Activated naive CD4-positive, alpha-beta T cell treated with anti-CD3 and anti-CD28 coated beads, Interleukin-2, amount 50 U/mL, for 72 hours (primary cell): ENCODE measurements at places on chromosomes 6 and 20.

GRCh38 chr6:130385064-130385695 lies 19.4 kb downstream of the TMEM200A start:
- DNase-seq: no peak

DNA sequence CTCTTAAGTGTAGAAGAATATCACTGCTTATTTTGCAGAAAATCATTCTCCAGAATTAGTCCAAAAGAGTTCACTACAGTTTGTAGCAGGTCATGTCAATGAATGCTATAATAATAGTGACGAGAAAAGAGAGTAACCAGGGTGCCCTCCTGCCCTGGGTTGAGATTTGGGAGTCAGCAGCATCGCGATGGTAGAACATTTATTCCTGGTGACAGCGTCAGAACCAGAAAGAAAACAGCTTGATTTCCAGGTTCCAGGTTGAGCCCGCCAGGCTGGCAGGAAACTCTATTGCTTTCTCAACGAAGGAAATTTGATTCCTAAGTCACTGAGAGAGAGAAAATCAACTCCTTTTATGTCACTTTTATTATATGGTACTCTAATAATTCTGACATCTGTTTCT lies 550.3 kb downstream of the QKI start:
- no peak for DNase-seq

- no peak for DNase-seq
These were observed 136.4 kb upstream of the RREB1 start for GRCh38 chr6:6971369-6971768.

GRCh38 chr6:38501931-38502330 lies 137.8 kb downstream of the BTBD9 start:
- no peak for DNase-seq

- no peak for DNase-seq
These were observed 749 bp downstream of the FRK start for GRCh38 chr6:116059713-116060571.

DNA sequence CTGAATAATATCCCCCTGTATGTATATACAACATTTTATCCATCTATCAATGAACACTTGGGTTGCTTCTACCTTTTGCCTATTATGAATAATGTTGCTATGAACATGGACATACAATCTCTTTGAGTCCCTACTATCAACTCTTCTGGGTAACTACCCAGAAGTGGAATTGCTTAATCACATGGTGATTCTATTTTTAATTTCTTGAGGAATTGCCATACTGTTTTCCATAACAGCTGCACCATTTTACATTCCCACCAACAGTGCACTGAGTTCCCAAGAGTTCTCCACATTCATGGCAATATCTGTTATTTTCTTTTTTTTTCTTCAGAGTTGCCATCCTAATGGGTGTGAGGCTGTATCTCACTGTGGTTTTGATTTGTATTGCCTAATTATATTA lies 88.3 kb downstream of the ZHX3 start:
- no peak for DNase-seq

- no peak for DNase-seq
These were observed 28.2 kb downstream of the CBFA2T2 start for GRCh38 chr20:33518071-33518470.

DNA sequence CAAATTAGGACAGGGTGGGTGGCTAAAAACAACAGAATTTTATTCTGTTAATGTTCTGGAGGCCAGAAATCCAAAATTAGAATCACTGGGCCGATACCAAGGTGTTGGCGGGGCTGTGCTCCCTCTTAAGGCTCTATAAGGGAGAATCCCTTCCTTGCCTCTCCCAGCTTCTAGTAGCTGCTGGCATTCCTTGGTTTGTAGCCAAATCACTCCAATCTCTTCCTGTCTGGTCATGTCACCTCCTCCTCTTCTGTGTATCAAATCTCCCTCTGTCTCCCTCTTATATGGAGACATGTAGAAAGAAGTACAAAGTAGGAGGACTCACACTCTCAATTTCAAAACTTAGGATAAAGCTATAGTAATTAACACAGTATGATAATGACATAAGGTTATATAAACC lies 102.9 kb upstream of the SIRPA start:
- no peak for DNase-seq

- DNase-seq: peak; percentile 35
These were observed 10.5 kb upstream of the SRXN1 start for GRCh38 chr20:663315-664090.

- DNase-seq: no peak
These were observed 20.3 kb downstream of the GRIK2 start for GRCh38 chr6:101413773-101414172.

- DNase-seq: no peak
These were observed 470.2 kb upstream of the BTBD3 start for GRCh38 chr20:11447371-11448100.

DNA sequence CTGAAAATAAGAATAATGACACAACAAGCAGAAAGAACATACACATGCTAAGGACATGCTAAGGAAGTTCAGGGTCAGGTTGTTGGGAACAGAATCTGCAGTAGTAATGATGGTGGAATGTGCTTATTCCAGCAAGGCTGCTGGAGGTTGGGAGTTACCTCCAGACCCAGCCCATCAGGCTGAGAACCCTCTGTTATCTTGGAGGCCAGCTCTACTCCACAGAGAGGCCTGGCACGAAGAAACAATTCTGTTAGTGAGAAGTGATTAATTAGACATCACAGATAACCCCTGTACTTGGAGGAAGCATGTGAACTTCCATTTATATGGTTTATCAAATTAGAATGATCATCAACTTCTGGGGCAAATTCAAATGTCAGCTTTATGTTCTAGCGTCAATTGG lies 22.1 kb upstream of the ARHGAP18 start:
- no peak for DNase-seq

DNA sequence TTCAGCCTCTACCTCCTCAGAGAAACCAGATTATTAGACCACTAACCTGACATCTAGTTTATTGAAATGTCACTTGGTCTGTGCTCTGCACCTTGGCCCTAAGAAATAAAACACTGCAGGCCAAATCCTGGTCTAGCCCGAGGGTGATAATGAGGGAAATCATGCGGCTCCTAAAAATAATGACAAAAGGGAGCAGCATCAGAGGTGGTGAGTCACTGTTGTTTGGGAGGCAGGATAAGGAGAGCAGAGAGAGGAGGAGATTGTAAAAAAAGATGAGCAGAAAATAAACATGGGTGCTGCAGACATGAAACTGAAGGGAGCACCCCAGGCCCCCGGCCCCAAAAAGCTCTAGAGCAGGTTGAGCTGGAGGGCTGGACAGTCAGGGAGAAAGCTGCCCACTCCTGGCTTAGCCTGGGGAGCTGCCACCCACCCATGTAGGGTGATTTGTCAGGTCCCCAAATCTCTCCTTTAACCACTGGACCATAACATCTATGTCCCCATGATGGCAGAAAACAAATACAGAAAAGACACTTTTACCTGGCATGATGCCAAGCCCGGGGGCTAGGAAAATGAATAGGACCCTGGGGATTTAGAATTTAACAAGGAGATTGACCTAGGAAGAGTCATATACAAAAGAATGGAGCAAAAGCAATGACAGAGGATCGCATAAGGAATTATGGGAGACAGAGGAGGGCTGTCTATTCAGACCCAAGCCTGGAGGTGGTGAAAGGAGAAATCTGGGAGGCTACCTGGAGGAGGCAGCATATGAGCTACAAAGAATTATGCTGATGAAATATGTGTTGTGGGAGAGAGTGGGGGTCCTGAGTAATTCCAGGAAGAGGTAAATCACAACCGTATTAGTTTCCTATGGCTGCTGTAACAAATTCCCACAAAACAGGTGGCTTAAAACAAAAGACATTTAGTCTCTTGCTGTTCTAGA lies 103.7 kb downstream of the SNAP25 start:
- no peak for DNase-seq

GRCh38 chr6:167744681-167745669 lies 81.7 kb upstream of the AFDN start:
- DNase-seq: no peak

DNA sequence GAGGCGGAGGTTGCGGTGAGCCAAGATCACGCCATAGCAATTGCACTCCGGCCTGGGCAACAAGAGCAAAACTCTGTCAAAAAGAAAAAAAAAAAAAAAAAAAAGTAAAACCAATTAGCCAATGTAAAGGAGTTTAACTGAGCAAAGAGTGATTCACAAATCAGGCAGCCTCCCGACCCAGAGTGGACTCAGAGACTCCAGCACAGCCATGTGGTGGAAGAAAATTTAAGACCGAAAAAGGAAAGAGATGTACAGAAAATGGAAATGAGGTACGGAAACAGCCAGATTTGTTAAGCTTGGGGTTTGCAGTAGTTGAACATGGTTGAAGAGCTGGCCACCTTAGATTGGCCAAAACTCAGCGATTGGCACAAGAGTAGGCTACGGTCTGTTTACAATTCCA lies 51.4 kb downstream of the ERMARD start:
- no peak for DNase-seq
